ENCODE measurements at places on chromosomes 16 and 17. TPM values are rescaled to one million over a fixed set of nuclear protein-coding genes. Genes with fewer than 3 reads are reported as not detected.

The ZNF207 gene
- 276 TPM for total RNA-seq

The RTN4RL1 gene
- total RNA-seq: not detected

The RNF222 gene
- not detected for total RNA-seq

The CNGB1 gene
- total RNA-seq: not detected

The SDR42E2 gene
- 0.18 TPM for total RNA-seq

The RPA1 gene
- 109 TPM for total RNA-seq

- peak overlapping the region; percentile 77 for H3K4me3 ChIP-seq
- peak overlapping the region; percentile 97 for H3K27ac ChIP-seq
- H3K27me3 ChIP-seq: no peaks in the 10 kb centered on the region
- peaks cover 95% of the 10 kb centered on the region for H3K36me3 ChIP-seq
These were observed 9.5 kb downstream of the IRF8 start for GRCh38 chr16:85908444-85908843.

- H3K4me3 ChIP-seq: peak overlapping the region; percentile 42
- H3K27me3 ChIP-seq: no peaks in the 10 kb centered on the region
- H3K36me3 ChIP-seq: peaks cover 53% of the 10 kb centered on the region
- peaks cover 93% of the 10 kb centered on the region for H3K4me1 ChIP-seq
- DNase-seq: no peak
These were observed 56.5 kb downstream of the CYTH1 start for GRCh38 chr17:78725448-78726021.

GRCh38 chr16:4850211-4850610 is 2.9 kb downstream of the UBN1 start:
- no peak for DNase-seq
- no peaks in the 10 kb centered on the region for H3K27me3 ChIP-seq
- H3K4me1 ChIP-seq: peaks cover 49% of the 10 kb centered on the region
- no peak overlapping the region for H3K4me3 ChIP-seq
- H3K36me3 ChIP-seq: peaks cover 40% of the 10 kb centered on the region
- no peak overlapping the region for H3K27ac ChIP-seq

- no peaks in the 10 kb centered on the region for H3K36me3 ChIP-seq
- no peak overlapping the region for H3K27ac ChIP-seq
- no peaks in the 10 kb centered on the region for H3K27me3 ChIP-seq
- no peak for DNase-seq
- no peaks in the 10 kb centered on the region for H3K4me1 ChIP-seq
- H3K4me3 ChIP-seq: no peak overlapping the region
These were observed 43.9 kb upstream of the RCVRN start for GRCh38 chr17:9948928-9949327.

DNA sequence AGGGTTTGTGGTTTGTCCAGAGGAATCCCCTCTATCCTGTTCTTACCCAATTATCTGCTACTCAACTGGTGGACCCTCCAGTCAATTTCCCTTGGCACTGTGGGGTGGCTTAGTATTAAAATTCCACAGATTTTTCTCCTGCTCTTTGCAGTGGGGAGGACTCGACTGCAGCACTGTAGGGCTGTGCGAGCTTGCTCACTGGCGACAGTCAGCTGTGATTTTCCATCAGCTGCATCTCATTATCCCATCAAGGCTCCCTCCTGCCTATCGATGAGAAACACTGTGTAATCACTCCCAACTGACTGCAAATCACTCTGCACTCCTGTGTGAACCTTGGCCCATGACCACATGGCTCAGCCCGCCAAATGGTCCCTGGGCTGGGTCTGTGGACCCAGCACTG is 90.5 kb upstream of the MAF start:
- H3K27ac ChIP-seq: no peak overlapping the region
- no peak overlapping the region for H3K4me3 ChIP-seq
- no peaks in the 10 kb centered on the region for H3K4me1 ChIP-seq
- no peaks in the 10 kb centered on the region for H3K36me3 ChIP-seq
- peaks cover 1% of the 10 kb centered on the region for H3K27me3 ChIP-seq
- no peak for DNase-seq

DNA sequence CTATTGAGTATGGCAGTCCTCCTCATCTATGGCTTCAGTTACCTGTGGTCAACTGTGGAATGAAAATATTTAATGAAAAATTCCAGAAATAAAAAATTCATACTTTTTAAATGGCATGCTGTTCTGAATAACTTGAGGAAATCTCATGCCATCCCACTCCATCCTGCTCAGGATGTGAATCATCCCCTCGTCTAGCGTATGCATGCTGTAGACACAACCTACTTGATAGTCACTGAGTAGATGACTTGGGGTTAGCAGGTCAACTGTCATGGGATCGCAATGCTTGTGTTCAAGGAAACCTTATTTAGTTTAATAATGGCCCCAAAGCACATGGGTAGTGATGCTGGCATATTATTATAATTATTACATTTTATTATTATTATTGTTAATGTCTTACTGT is 4.8 kb upstream of the VAC14 start:
- no peak overlapping the region for H3K4me3 ChIP-seq
- no peak for DNase-seq
- no peak overlapping the region for H3K27ac ChIP-seq

- no peaks in the 10 kb centered on the region for H3K27me3 ChIP-seq
- no peak overlapping the region for H3K4me3 ChIP-seq
- peaks cover 74% of the 10 kb centered on the region for H3K4me1 ChIP-seq
- no peaks in the 10 kb centered on the region for H3K36me3 ChIP-seq
- peak overlapping the region; percentile 60 for H3K27ac ChIP-seq
These were observed 645.9 kb downstream of the WWOX start for GRCh38 chr16:78745108-78746019.

- peaks cover 31% of the 10 kb centered on the region for H3K4me1 ChIP-seq
- no peak for DNase-seq
- peak overlapping the region; percentile 97 for H3K4me3 ChIP-seq
- H3K27me3 ChIP-seq: no peaks in the 10 kb centered on the region
- peaks cover 5% of the 10 kb centered on the region for H3K36me3 ChIP-seq
These were observed 985 bp upstream of the SLFN12 start for GRCh38 chr17:35433075-35433894.

GRCh38 chr17:31446195-31446967 is 54.9 kb downstream of the RAB11FIP4 start:
- no peaks in the 10 kb centered on the region for H3K27me3 ChIP-seq
- peaks cover 7% of the 10 kb centered on the region for H3K4me1 ChIP-seq
- H3K4me3 ChIP-seq: no peak overlapping the region

DNA sequence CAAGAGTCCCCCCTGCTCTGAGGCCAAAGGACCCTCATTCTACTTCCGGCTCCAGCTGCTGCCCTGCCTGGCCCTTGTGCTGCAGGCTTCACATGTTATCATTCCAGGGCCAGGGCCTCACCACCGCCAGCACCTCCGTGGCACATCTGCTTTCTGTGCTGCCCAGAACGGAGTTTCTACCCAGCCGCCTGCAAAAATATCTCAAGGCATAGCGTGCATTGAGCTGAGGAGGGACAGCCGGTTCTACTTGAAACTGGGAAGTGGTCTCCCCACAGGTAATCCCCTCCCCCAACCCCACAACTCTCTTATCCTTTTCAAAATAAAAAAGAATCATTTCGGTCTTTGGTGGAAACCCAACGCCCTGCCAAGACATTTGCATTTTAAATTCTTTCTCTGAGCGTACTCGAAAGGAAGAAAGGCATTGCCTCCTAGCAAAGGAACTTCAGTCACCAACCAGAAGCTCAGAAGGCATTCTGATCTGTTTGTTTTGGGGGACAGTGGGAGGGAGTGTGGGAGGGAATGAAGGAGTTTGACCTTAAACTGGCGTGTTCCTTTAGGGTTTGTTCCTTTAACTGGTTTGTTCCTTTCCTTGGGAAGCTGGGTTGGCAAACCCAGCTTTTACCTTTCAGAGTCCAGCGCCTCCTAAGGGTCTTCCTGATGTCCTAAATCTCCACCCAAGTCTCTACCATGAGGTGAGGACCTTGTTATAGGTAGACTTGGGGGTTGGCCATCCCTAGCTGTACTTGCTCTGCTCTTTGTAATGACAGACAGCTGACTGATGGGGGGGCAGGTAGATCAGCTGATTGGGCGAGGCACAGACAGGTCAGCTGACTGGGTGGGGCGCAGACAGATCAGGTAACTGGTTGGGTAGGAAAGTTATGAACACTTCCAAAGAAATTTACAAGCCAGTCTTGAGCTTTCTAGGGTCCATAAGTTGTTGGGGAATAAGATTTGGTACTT is 33.4 kb upstream of the PIK3R6 start:
- no peak for DNase-seq
- H3K4me1 ChIP-seq: peaks cover 66% of the 10 kb centered on the region
- H3K27me3 ChIP-seq: no peaks in the 10 kb centered on the region
- H3K4me3 ChIP-seq: peak overlapping the region; percentile 53
- H3K36me3 ChIP-seq: peaks cover 62% of the 10 kb centered on the region

- H3K36me3 ChIP-seq: no peaks in the 10 kb centered on the region
- H3K27me3 ChIP-seq: peaks cover 5% of the 10 kb centered on the region
- no peak overlapping the region for H3K4me3 ChIP-seq
These were observed 64.1 kb downstream of the SPACA3 start for GRCh38 chr17:33055746-33056145.

DNA sequence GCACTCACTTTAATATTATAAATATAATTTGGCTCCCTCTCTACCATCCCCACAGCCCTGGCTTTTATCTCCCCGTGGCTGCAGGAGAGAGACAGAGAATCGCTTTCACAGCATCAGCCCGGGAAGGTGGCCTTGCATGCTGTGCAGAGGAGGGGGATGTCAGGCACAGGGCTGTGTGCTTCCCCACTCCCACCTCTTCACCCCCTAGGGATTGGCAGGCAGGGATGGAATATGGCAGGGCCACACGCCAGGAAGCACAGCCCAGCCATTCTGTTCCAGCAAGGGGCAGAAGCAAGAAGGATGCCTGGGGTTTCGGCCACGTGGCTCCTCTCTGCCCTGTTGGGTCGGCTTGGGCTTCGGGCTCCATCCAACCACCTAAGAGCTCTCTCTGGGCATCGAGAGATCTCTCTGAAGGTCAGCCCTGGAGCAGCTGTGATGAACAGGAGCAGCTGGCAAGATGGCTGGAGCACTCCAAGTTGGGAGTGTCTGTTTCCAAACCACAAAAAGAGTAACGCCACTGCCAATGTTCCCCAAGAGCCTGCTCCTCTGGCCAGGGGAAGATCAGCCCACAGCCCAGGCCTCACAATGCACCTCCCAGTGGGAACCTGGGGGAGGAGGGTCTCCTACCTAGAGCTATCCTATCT is 223.2 kb downstream of the C16orf78 start:
- H3K4me1 ChIP-seq: no peaks in the 10 kb centered on the region
- H3K36me3 ChIP-seq: no peaks in the 10 kb centered on the region
- peaks cover 22% of the 10 kb centered on the region for H3K27me3 ChIP-seq
- H3K4me3 ChIP-seq: no peak overlapping the region
